GM23248 (cell line): ENCODE measurements at places on chromosomes 11 and 22.

DNA sequence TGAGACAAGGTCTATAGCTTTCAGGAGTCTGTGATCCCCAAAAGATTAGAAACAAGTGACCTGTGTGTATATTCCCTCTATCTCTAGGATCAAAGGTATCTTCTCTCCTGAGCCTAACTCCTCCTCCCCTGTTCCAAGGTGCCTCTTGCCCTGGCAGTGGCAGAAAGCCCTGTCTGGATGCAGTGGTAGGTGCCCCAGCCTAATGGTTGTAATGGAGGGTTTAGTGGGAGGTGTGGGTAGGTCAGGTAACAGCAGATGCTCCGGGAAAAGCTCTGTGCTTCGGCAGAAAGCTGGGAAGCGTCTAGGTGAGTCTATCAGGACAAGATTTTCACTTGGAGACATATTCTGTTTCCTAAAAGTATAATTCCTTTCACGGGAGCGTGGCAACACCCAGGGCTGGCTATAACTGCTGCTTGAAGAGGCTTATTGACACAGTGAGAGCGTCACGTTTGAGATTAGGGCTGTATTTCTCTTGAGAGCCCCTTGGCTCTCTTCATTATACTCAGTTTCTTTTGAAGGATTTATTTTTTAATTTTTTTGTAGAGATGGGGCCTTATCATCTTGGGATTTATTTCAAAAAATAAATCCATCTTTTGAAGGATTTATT, 49.5 kb downstream of the PRR5L start:
- H3K4me1 ChIP-seq: peaks cover 4% of the 10 kb centered on the region; the same call in 1 of the 2 replicates
- H3K27me3 ChIP-seq: peaks cover 6% of the 10 kb centered on the region; the same call in 1 of the 2 replicates
- H3K36me3 ChIP-seq: no peaks in the 10 kb centered on the region
- H3K4me3 ChIP-seq: no peak overlapping the region

GRCh38 chr22:43994006-43994405, 30.1 kb upstream of the PARVB start:
- DNase-seq: no peak
- no peak overlapping the region for H3K4me3 ChIP-seq
- no peaks in the 10 kb centered on the region for H3K27me3 ChIP-seq
- peaks cover 16% of the 10 kb centered on the region for H3K4me1 ChIP-seq
- H3K36me3 ChIP-seq: peaks cover 13% of the 10 kb centered on the region; the same call in 1 of the 2 replicates
- no peak overlapping the region for H3K27ac ChIP-seq

GRCh38 chr22:30668386-30668710, 673 bp upstream of the DUSP18 start:
- H3K4me1 ChIP-seq: no peaks in the 10 kb centered on the region
- no peaks in the 10 kb centered on the region for H3K36me3 ChIP-seq
- peak overlapping the region; percentile 56 for H3K27ac ChIP-seq

DNA sequence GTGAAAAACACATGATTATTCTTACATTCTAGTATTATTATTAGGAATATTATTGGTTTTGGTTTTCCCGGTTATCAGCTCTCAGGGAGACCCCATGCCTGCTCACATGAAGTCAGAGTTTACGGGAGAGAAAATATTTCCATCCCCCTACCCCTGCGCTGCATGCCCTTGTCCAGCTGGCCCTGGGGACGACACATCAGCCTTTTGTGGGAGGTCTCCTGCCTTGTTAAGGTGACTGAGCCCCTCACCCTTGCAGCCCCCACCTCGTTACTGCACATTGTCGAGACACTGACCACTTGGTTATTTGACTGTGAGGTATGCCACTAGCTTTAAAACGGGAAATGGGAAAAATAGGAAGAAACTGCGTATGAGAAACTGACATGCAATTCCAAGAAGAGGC, 63.0 kb downstream of the PARVG start:
- H3K27me3 ChIP-seq: no peaks in the 10 kb centered on the region
- no peaks in the 10 kb centered on the region for H3K36me3 ChIP-seq
- H3K4me3 ChIP-seq: no peak overlapping the region
- no peak overlapping the region for H3K27ac ChIP-seq
- H3K4me1 ChIP-seq: no peaks in the 10 kb centered on the region
